ENCODE measurements at places on chromosomes 12 and 14.

DNA sequence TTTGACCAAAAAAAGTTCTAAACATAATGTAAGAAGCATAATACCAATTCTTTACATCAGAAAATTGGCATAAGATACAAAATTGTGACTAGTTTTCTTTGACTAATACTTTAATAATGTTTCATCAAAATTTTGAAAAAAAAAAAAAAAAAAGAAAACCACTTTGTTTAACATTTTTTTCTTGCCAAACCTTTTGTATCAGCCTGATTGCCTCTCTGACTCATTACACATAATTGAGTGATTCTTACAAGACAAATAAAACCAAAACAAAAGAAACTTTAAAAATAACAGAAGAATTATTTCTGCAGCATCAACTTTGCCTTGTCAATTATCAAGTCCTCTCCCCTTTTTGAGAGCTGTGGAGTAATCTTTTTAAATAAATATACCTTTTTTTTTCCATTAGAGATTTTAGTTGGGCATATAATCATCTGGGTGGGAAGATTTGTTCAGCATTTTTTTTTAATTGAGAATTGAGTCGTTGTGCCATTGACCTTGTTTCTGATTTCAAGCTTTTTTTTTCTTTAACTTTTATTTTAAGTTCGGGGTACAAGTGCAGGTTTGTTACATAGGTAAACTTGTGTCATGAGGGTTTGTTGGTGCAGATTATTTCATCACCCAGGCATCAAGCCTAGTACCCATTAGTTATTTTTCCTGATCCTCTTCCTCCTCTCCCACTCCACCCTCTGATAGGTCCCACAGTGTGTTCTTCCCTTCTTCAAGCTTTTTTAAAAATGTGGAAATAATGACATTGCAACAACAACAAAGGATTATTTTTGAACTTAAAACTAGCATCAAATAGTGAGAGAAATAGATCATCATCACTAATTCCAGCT is 45.8 kb upstream of the HMGA2 start:
- no peak for DNase-seq

DNA sequence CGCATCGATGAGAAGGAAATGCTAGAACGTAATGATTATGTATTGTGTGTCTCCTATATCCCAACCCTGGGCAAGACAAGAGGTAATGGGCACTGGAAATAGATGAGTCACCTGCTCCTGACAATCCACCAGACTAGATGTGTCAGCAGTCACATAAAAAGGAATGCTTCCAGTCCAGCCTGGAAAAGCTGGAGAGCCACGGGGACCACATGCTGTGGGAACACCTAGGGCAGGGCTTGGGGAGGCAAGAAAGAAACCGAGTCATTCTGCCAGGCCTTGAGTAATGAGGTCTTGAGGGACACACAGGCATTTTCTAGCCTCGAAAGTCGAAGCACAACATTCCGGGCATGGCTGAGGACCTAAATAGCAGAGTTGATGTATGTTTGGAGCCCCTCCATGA is 716.7 kb upstream of the TMEM132C start:
- no peak for DNase-seq

DNA sequence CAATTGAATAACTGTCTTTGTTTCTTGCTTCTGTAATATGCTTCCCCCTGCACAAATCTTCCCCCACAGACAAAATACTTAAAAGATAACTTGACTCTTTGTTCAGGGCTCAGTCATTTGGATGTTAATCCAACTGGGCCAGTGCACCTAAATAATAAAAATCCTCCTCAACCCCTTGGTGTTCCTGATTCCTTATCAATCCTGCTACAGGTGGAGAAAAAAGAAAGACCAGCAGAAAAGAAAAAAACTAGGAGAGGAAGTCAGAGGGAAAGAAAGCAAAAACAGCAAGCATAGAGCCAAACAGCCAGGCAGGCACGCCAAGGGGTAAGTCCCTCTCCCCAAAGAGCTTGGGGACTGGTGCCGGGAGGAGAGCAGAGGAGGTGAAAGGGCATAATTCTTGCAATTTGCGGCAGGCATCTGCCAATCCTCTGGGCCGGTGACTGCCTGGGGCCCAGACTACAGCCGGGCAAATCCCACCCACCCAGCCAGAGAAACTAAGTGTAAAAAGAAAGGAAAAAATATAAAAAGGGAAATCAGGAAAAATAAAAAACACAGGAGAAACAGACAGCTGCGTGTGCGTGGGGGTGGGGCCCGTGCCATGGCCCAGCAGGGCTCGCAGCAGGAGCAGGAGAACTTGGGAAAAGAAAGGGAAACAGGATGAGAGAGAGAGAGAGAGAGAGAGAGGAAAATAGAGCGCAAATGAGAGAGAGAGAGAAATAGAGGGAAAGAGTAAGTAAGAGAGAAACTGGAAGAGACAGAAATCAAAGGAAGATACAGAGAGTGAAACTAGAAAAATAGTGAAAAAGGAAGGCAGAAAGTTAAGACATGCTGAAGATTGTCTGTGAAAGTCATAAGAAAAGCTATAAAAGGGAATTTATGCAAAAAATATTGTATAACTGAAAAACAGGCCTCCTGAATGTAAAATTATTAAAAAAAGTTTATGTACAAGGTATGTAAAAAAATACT is 21.4 kb downstream of the KLRK1 start:
- no peak for DNase-seq

- no peak for DNase-seq
Observed at GRCh38 chr14:63800083-63800482, 52.7 kb upstream of the SYNE2 start.

GRCh38 chr14:54329082-54329695 is 67.6 kb upstream of the CDKN3 start:
- no peak for DNase-seq

DNA sequence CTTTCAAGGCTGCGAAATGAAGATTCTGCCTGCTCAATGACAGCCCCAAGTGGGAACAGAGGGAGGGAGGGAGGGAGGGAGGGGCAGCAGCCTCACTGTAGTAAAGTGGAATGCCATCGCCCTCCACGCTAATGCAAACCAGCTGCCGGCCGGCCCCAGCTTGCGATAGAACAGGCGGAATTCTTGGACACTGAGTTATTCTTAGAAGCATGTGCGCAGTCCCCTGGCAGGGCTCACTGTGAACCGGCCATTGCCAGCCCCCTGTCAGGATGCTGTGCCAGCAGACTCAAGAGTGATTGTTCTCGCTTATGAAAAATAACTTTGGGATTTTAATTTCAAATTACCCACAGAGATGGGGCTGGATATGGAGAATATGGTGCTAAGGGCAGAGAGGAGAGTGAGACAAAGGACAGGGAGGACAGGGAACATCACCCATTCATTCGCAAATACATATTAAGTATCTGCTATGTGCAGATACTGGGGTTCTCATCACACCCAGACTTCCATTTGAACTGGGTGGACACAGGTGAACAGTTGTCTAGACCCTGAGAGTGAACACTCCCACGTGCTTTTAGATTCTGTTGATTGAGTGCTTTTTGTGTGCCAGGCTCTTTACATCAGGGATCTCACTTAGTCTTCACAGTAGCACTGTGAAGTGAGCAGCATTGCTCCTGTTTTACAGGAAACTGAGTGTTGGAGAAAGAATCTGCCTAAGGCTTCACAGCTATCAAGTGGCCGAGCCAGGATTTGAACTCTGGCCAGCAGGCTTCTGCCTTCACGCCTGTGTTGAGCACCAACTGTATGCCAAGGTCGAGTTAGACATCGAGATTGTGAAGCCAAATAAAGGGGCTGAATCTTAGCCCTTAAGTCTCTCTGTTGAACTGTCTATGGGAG is 192.9 kb downstream of the C12orf75 start:
- no peak for DNase-seq
